ENCODE measurements at places on chromosomes 3 and 15. TPM values are rescaled to one million over a fixed set of nuclear protein-coding genes. Genes with fewer than 3 reads are reported as not detected.
A peak's percentile ranks its signal among the peaks of the same experiment; 100 is the strongest.

SCN11A gene
- total RNA-seq: 0.03 TPM

IL17RE gene
- total RNA-seq: not detected

SIDT1 gene
- not detected for total RNA-seq

SEMA3G gene
- 0.17 TPM for total RNA-seq

RBP2 gene
- total RNA-seq: not detected

COLQ gene
- not detected for total RNA-seq

CHDH gene
- 0.03 TPM for total RNA-seq

MOBP gene
- not detected for total RNA-seq

BTLA gene
- total RNA-seq: not detected

KNL1 gene
- 19.8 TPM for total RNA-seq

DNA sequence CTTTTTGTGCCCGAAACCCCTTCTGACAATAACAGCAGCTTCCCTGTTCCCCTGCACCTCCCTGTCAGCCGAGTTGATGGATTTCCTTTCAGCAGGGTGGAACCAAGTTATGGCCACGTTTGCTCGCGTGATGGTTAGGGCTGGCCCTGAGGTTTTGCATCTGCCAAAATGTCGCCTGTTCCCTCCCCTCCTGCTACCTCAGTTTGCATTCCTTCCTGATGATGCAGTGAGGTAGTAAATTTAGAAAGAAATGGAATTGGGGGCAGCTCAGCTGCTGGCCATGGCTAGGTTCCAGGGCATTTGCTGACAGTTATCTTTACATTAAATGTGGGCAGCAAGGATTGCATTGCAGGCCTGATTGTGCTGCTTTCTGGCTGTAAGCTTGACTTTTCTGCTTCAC is 13.2 kb downstream of the LIMD1 start:
- no peak for DNase-seq

DNA sequence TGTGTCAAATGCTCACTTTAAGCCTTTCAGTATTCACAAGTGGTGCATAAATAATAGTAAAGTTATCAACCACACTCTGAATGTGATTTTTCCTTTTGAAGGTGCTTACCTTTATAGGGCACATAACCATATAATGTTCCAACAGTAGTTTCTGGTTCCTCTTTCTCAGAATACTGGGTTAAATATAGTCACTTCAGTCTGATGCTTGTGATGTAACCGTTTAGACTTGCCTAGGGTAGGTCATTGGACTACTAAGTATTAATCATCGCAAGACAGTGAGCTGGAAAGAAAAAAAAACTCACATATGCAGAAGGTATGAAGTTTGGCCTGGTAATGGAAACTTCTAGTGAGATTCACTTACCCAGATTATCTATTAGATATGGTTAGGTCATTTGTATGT is 1.9 kb downstream of the KBTBD8 start:
- no peak for DNase-seq

- DNase-seq: no peak
These were observed 12.0 kb downstream of the LYSMD4 start for GRCh38 chr15:99721104-99721778.

GRCh38 chr3:141632779-141633374 is 105.2 kb upstream of the RNF7 start:
- no peak for DNase-seq

- no peak for DNase-seq
These were observed 14.3 kb upstream of the MOBP start for GRCh38 chr3:39453134-39453533.

DNA sequence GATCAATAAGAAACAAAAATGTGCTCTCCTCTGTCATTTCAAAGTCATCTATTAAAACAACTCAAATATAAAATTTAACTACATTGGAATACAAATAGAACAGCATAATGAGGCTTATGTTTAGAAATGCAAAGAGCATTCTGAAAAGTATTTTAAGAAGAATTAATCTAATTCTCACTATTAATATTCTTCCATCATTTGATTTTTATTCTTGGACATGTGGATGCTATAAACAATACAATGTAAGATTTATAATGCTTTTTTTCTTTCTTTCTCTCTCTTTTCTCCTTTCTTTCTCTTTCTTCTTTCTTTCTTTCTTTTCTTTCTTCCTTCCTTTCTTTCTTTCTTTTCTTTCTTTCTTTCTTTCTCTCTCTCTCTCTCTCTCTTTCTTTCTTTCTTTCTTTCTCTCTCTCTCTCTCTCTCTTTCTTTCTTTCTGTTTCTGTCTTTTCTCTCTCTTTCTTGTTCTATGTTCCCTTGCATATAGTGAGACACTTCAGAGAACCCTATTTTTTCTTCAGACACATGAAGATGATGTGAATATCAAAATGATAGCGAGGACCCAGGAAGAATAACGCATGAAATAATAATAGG is 32.6 kb upstream of the MEIS2 start:
- no peak for DNase-seq

DNA sequence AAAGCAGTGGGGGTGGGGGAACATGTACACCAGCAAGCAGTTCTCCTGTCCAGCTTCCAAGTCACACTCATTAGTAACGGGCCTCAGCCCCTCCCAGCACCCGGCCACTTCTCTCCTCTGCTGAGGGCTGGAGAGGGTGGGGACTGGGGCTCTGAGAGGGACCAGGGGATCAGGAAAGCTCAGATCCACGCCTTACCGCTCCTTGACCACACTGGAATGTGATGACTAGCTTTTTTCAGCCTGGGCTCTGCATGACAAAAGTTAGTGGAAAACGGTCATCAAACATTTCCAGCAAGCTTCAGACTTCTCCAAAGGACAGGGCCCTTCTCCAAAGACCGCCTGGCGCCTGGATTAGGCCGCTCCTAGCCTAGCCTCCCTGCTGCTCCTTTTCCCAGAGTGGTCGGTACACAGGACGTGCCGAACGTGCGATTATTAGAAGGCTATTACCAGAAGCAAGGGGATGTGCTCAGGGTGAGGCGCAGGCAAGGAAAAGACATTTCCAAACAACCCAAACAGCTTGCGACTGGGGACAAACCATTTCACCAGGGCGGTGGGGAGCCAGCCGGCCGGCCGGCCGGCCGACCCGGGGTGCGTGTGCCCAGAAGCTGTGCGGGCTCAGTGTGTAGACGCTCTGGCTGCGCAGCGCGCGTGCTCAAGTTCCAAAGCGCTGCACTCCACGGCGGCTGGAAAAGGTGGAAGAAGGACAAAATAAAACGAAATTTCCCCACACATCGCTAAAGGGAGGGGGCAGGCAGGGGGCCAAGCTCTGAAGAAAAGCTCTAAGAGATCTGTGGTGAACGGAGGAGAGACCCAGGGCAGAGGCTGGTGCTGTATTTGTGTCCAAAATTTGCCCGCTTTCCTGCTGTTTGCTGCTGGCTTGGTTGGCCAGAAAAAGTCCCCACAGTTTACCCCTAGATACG is 51.0 kb upstream of the SSR3 start:
- DNase-seq: peak; percentile 90

GRCh38 chr3:23709987-23710386 is 95.8 kb upstream of the UBE2E1 start:
- no peak for DNase-seq

DNA sequence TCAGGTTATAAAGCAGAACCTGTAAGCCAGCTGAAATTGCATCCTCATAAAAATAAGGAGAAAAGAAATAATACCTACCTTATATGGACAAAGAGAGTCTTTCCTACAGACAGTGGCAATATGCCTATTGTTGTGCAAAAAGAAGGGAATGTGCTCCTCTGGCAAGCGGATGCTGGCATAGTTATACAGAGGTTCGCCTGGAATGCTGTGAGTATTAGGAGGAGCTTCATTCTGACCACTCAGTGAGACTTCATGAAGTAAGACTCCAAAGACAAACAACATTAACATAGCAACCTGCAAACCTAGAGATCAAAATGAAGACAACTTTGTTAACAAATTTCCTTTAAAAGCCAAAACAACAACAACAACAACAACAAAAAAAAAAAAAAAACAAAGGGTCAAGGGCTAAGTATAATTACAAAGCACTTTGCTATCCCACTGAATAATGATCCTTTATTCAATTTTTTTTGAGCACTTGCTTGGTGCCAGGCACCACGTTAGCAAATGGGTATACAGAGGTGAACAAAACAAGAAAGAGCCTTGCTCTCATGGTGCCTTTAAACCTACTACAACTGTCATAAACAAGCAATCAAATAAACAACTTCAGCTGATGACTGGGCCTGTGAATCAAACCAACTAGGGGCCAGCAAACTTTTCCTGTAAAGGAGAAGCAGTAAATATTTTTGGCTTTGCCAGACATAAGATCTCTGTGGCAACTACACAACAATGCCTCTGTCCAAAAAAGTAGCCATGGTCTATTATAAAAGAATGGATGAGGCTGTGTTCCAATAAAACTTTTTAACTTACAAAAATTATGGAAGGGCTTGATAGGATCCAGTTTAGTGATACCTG is 3.7 kb downstream of the EOGT start:
- DNase-seq: no peak

GRCh38 chr3:59935025-59935424 is 885.2 kb upstream of the CFAP20DC start:
- no peak for DNase-seq

DNA sequence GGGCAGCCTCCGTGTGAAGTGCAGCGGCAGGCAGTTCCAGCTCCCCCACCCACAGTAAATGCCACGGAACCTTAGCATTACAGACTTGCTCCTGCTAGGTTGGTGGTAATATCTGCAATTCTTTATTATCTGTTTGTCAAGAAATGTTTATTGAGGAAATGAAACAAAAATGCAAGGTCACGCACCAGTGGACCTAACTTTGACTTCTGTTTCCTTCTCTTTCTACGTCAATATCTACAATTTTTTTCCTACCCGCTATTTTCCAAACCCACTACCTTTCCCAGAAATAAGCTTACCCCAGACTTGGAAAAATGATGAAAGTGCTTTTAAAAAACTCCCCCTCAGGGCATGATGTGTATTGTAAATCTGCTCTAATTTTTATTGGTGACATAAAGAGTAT is 18.9 kb downstream of the ILDR1 start:
- no peak for DNase-seq

- DNase-seq: no peak
These were observed 5.4 kb downstream of the MGLL start for GRCh38 chr3:127816783-127817405.

DNA sequence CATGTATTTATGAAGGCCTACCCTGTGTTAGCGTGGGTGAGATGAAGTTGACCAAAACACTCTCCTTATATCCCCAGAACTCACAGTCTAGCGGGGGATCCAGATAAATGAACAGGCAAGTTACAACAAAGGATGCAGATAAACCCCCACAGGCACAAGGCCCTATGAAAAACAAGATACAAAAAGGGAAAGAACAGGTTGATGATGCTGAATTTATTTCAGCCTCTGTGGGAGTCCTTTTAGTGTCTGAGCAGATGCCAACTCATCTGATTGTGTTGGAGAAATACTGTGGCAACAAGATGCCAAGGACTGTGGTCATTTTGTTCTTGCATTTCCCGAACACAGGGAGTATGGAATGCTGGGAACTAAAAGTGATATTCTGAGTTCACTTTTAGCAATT is 300.0 kb downstream of the CHST2 start:
- DNase-seq: no peak

DNA sequence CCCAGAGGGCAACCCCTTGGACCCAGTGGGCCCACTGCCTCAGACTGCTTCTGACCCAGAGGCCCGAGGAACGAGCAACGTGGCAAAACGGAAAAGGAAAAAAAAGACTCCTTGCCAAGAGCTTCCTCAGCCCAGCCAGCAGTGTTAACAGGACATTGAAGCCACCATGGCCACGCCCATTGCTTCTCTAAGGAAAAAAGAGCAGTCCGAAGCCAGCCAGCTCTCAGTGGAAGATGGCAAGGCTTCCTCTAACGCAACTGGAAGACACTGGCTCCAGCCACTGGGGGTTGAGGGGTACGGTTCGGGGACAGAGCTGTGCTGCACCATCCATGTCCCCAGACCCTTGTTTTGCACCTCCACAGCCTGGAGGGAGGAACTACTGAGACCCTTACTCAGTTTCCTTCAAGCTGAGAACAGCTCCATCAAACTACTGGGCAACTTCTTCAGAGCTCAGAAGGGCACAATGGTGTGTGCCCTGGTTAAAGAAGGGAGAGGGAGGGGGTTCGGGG is 10.7 kb downstream of the BMF start:
- no peak for DNase-seq

GRCh38 chr15:95325763-95326404 is 1004.6 kb upstream of the NR2F2 start:
- DNase-seq: no peak

DNA sequence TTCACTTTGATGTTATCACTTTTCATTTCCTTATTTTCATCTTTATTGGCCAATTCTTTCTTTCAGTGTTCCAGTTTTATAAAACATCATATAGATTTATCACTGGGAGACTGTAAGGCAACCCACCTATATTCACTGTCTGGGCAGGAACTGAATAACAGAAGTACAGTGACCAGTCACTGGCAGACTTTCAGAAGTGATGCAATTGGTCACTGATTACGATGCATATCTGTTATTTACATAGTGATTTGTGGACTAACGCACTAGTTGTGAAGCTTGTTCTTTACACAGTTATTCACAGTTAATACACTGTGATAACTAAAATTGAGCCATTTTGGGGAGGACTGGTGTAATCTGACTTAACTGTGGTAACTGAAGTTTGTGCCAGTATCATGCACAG is 190.2 kb upstream of the DPH6 start:
- DNase-seq: no peak

DNA sequence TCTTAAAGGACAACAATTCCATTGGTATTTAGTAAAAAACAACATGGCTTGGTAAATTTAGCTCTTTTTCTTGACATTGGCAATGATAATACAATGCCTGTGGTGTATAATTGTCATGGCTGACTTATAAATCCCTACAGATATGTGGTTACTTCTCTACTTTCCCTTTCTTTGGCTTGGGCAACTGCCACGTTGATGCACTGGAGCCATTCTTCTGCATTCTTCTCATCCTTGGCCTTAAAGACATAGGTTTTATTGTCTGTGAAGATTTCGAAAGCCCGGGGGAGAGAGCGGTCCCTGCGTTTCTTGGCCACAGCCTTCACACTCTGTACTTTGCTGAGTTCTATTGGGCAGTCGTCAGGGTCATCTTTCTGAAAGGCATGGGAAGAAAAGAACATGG is 101.1 kb upstream of the CCNL1 start:
- DNase-seq: no peak

DNA sequence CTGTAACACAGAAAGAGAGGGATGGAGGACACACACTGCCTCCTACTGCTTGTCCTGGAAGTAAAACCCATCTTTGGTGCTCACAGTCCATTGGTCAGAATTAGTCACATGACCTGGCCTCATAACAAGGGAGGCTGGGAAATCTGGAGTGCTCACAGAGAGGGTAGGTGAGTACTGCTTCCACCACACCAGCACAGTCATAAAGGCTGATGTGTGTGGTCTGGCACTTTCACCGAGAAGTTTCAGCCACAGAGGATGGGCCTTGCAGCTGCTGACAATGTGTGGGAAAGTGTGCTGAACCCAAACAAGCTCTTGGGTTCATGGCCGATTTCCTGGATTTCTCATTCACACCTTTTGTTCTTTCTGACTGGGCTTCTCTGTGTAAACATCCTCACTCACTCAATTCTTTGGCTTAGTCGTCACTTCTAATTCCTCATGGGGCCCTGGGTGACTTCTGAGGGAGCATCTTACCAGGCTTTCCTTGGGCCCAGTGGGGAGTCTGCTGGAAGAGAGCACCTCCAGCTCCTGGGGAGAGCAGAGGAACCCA is 100.7 kb downstream of the ASB7 start:
- DNase-seq: no peak

All from Caki2 (cell line).